Stimulated activated CD4-positive, alpha-beta T cell treated with anti-CD3 and anti-CD28 coated beads, Interleukin-15, amount 100 ng/mL, for 1 hour (primary cell): ENCODE measurements at places on chromosomes 1 and 21.

DNA sequence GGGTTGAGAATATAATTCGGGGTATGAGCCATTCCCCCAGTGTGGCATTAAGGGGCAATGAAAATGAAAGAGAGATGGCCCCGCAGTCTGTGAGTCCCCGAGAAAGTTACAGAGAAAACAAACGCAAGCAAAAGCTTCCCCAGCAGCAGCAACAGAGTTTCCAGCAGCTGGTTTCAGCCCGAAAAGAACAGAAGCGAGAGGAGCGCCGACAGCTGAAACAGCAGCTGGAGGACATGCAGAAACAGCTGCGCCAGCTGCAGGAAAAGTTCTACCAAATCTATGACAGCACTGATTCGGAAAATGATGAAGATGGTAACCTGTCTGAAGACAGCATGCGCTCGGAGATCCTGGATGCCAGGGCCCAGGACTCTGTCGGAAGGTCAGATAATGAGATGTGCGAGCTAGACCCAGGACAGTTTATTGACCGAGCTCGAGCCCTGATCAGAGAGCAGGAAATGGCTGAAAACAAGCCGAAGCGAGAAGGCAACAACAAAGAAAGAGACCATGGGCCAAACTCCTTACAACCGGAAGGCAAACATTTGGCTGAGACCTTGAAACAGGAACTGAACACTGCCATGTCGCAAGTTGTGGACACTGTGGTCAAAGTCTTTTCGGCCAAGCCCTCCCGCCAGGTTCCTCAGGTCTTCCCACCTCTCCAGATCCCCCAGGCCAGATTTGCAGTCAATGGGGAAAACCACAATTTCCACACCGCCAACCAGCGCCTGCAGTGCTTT lies 9.4 kb downstream of the PROX1 start:
- no peak for DNase-seq

DNA sequence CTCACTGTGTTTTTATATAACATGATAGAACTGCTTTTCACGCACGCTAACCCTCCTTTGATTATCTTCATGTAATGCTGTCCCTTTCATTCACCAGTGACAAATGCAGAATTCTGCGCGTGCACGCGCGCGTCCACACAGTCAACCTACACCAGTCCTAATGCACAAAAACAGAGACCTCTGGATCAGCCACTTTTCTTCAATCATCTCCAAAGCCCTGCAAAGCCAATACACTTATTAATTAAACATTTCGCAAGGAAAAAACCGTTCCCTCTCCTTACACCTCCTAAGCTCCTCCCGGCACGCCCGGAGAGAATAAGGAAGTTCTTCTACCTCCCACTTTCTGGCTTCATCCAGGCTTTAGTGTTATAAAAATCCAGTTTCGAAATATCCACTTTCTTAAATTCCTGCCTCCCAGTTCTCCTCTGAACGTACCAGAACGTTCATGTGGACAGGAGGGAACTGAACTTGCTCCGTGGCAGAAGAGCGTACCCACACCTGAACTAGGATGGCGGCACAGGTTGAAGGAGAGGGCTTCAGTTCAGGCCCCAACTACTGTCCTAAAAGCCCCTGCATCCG lies 4.6 kb downstream of the LMX1A start:
- DNase-seq, result no peak

- no peak for DNase-seq
These were observed 84.5 kb upstream of the RGS4 start for GRCh38 chr1:162984699-162985098.

GRCh38 chr1:214004014-214004413 lies 16.2 kb downstream of the PROX1 start:
- no peak for DNase-seq

DNA sequence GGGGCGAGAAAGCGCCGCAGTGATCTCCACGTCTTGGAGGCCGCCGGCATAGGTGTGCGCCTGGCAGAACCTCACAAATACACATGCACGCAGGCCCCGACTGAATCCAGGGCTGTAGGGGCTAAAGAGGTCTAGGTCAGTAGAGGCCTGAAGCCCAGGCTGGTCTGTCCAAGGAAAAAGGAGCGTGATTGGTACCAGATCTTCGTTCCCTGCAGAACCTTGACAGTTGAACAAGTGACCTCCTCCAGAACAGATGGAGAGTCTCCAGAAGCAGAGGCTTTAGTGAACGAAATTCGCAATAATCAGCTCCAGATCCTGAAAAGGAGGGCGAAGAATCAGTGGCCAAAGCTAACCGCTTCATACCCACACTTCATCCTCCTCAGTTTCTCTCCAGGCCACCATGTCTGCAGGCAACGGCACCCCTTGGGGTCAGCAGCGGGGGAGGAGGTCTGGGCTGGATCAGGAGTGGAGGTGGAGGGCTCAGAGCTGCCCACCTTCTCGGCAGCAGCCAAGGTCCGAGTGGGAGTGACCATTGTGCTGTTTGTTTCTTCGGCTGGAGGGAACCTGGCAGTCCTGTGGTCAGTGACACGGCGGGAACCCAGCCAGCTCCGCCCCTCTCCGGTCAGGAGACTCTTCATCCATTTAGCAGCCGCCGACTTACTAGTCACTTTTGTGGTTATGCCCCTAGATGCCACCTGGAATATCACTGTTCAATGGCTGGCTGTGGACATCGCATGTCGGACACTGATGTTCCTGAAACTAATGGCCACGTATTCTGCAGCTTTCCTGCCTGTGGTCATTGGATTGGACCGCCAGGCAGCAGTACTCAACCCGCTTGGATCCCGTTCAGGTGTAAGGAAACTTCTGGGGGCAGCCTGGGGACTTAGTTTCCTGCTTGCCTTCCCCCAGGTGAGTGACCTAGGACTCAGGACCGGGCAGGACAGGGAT lies 749 bp upstream of the PEX11B start:
- DNase-seq, result no peak

DNA sequence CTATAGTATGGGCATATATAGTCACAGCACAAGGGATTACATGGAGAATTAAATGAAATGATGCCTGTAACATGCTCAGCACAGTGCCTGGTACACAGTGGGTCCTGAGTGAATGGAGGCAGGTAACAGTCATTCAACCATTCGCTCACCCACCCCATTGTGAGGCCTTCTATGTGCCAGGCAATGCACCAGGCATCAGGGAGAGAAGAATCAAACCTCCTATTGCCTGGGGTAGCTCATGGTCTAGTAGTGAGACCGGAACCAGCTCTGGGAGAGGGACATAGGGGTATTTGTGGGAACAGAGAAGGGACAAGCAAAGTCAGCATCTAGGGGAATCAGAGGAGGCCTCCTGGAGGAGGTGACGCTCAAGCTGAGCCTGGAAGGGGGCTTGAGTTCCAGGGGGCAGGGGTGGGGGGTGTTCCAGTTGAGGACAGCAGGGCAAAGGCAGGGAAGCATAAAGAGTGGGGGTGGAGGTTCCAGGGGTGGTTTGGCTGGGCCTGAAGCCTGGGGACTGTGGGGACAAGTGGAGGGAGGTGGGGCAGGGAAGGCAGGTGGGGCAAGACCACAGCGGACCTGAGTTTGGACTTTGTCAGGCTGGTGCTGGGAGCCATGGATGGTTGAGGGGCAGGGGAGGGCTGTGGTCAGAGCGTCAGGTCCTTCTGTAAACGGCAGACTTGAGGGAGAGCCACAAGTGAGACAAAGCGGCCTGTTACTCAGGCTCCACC lies 591.6 kb downstream of the PTPRU start:
- DNase-seq, result no peak

GRCh38 chr1:99727575-99728185 lies 38.8 kb downstream of the FRRS1 start:
- no peak for DNase-seq

DNA sequence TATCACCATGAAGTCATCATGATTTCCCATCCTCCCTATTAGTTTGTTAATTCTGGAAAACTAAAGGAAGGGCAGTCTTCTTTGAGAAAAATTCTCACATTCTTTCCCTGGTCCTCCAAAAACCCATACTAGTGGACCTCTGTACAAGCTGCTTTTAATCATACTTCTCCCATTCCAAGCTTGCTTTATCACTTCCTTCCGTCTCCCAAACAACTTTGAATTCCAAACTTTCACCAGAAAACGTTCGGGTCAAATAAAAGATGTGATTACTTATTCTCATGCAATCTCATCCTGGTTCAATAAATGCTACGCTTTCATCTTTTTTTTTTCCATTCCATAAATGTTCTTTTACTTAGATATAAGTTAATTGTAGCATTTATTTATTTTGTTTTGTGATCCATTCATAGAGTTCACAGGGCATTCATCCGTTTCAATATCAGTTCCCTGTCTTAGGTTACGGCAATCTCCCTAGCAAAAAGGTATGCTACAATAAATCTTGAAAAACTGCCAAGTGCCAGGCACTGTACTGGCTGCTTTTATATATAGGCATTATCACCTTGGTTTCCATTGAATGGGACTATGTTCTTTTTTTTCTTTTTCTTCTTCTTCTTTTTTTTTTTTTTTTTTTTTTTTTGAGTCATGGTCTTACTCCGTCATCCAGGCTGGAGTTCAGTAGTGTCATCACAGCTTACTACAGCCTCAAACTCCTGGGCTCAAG lies 100.2 kb upstream of the GREM2 start:
- DNase-seq, result no peak

DNA sequence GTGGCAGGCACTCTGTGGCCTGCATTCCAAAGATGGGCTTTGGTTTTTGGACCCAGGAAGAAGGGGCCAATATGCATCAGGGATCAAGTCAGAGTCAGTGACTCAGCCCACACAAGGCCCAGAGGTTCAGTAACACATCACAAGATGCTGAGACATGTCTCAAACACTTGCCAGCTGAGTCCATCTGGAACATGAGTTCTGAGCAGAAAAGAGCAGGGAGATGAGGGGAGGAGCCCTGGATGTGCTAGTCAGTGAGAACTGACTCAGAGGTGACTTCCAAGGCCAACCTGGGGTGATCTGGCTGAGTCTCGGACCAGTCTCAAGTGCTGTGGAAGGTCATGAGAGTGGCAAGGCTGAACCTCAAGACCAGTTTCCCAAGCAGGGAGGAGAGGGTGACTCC lies 150.1 kb downstream of the CDC7 start:
- DNase-seq, result no peak
